ENCODE measurements at places on chromosomes 4 and X.

GRCh38 chr4:183700407-183700806, 41.3 kb downstream of the TRAPPC11 start:
- DNase-seq, result peak; percentile 2

DNA sequence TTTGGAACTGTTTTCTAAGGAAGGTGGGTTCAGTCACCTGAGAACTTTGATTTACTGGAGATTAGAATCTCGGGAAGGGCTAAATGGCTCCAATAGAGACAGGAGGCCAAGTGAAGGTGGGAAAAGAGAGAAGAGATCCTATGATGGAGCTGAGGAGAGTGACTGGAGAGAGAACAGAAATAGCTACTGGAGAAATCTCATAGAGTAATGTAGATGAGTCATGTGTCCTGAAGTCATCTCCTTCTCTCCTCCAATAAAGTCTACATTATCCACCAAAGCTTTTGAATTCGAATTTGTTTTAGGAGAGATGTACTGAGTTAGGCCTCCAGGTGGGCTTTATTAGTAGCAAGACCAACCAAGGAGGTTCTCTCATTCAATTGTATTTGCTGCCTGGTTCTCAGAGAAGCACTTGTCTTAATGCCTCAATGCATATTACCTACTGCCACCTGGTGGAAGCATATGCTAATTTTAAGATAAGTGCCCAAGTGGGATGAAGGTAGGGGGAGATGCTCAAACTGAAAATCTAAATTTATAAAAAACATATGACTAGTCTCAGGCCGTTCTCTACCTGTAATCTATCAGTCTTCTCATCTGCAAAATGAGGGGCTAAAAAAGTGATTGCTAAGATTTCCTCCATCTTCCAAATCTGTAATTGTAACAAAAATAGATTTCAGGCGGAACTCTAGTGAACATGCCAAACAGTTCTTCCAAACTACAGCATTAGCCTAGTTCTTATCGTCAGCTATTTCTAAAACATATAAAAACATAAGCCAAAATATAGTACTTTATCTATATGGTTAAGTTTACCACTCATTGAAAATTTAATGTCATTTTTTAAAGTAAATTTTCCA, 24.4 kb downstream of the TXK start:
- peak; percentile 72 for DNase-seq

- DNase-seq, result no peak
These were observed 201.5 kb downstream of the NWD2 start for GRCh38 chr4:37446016-37446415.

GRCh38 chrX:129945131-129945530, 37.3 kb upstream of the BCORL1 start:
- no peak for DNase-seq

GRCh38 chr4:82044141-82044993, 329.4 kb downstream of the HNRNPD start:
- peak; percentile 84 for DNase-seq

DNA sequence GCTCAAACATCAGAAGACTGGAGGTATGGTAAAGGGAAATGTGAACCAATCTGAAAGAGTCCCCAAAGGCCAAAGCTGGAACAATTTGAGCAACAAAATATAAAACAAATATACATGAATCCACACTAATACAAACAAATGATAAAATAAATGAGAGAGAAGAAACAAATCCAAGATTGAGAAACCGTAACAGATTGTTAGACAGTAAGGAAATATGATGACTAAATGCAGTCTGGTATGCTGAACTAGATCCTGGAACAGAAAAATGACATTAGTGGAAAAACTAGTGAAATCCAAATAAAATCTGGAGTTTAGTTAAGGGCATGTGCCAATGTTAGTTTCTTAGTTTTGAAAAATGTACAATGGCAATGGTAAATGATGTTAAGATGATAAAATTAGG, 15.9 kb downstream of the PPA2 start:
- DNase-seq, result no peak

- DNase-seq, result no peak
These were observed 11.4 kb upstream of the TADA2B start for GRCh38 chr4:7031558-7032449.

DNA sequence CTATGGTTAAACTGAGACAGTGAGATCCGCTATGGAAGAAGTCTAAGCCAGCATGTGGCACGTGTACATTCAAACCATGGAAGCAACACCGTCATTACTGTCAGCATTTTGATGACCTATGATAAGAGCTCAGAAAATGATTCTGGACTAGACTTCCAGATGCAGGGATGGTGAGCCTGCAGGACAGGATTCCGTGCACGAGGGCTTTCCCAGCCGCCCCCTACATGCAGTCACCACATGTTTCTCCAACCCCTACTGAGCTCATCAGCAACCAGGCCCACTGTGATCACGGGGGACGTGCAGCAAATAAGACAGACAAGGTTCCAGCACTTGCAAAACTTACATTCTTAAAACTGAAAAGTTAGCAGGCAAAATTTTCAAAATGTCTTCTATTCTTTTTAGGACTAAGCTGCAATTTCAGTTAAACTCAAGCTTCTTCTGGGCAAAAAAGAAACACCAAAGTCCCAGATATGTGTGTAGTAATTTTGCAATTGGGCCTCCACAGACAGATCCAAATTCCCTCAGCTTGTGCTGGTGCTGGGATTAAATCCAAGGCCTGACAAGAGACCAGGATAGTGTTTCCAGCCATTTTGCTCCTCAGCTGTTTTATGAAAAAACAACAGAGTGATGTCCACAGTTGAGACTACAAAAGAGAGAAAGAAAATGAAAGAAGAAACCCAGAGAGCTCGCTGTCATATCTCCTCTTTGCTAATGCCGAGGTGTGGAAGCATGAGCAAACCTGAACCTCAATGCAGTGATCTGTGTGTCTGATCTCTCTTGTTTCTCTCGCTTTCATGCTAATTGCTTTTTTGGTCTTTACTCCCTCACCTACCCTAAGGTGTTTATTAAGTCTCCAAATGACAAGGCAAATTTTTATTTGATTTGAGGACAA, 118.2 kb downstream of the AFAP1 start:
- no peak for DNase-seq

DNA sequence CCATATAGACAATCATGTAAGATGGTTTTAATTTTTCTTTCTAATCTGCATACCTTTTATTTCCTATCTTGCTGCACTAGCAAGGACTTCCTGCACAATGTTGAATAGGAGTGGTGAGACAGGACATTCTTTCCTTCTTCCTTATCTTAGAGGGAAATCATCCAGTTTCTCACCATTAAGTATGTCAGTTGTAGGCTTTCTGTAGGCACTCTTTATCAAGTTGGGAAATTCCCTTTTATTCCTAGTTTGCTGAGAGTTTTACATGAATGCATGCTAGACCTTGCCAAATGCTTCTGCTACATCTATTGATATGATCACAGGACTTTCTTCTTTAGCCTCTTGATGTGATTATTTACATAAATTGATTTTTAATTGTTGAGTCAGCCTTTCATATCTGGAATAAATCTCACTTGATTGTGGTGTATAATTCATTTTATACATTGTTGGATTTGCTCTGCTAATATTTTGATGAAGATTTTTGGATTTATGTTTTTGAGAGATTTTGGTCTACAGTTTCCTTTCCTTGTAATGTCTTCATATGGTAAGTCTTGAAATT, 23.8 kb downstream of the RNF175 start:
- no peak for DNase-seq

- DNase-seq, result no peak
These were observed 198.8 kb downstream of the PPP3CA start for GRCh38 chr4:101148551-101148950.

GRCh38 chr4:36237366-36238313, 6.7 kb downstream of the ARAP2 start:
- DNase-seq, result no peak

DNA sequence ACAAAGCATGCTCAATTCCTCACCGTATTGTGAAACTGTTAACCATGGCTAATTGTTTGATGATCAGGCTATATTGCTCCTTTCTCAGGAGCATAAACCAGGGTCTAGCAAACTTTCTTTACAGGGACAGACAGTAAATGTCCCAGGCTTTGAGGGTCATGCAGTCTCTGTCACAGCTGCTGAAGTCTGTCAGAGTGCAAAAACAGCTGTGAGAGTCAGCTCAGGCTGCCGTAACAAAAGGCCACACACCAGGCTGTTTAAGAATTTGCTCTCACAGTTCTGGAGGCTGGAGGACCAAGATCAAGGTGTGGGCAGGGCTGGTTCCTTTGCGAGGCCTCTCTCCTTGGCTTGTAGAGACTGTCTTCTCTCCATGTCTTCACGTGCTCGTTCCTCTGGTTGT, 75.6 kb downstream of the GPR143 start:
- DNase-seq, result no peak

DNA sequence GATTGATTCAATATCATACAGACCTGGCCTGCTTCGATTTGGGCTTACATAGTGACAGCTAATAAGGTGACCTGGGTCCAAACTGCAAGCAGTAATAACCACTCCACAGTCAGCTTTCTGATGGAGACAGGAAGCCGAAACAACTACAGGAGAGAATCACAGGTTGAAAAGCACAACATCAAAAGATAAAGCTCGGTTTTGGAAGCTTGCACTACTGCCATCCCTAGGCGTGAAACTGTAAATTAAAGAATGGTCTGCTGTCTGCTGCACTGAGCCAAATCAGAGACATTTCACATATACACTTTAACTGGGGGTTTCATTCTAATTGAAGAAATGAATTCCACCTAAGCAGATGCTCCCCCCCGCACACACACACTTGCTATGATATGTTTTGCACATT, 116.3 kb downstream of the DHX15 start:
- no peak for DNase-seq

DNA sequence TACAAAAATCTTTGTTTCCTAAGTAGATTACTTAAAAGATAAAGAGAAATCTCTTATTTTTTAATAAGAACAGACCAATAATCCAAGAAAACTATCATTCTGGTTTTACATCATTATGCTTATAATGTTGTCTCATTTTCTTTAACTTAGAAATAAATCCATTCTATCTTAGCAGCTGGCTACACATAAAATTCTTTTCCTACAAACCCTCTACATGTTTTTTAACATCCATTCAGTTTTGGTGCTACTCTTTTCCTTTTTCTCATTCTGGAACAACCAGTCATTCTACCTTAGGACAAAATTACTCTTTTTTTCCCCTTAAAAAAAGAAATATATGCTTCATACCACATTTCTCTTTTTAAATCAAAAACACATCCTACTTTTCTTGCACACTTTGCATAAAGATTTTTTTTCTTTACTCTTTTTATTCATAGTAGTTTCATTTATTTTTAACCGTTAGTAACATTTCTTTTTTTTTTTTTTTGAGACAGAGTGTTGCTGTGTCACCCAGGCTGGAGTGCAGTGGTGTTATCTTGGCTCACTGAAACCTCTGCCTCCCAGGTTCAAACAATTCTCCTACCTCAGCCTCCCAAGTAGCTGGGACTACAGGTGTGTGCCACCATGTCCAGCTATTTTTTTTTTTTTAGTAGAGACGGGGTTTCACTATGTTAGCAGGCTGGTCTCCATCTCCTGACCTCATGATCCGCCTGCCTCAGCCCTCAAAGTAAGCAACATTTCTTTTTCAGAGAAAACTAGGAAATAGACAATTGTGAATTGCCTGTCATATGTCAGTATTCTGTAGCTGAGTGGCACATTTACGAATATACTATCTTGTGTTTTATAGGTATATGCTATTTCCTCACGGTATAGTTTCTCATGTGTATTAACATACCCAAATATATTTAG, 562.8 kb downstream of the ADGRL3 start:
- no peak for DNase-seq

DNA sequence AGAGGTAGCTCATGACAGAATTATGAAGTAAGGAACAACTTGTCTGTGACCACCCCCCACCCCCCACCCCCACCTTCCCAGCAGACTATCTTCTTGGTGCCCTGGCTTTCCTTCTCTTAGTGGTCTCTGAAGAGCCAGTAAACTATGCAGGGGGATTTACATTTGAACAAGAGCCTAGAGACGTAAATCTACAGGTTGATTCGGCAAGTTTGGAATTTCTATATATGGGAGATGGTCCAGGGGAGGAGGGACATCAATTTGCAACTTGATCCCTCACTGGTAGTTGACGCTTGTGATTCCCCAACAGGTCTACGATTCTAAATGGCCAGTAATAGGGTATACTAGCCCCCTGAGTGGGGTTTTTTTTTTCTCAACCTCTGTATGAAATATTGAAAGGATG, 36.7 kb downstream of the IL13RA1 start:
- DNase-seq, result no peak

DNA sequence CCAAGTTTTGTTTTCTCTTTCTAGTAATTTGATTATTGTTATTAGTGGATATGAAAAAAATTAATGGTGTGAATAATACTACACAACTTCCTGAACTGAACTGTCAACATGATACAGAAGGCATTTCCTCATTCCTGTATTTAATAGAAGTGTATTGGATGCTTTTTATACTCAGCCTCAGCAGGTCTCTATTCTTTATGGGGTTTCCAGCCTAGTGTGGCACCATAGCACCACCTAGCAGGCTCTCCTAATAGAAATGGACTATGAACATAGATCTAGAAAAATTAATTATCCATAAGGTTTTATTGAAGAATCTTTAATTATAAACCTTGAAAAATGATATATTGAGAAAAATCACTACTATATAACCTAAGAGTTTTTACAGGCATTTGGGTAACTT, 52.4 kb downstream of the GLRB start:
- DNase-seq, result peak; percentile 38

DNA sequence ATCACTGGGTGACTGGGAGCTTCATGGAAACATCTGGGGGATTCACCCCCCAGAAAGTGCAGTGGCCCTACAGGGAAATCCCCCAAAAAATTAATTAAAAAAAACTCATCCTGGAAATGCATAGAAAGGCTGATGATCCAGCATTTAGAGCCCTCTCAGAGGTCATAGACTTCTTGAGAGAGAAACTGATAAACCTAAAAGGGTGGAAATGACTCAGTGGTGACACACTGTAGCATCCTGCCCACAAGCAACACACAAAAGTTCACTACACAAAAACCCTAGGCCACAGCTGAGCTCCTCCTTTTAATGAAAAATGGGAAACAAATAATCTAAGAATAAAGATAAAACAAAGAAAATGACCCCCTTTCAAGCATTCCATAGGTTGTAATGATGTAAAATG, 911.5 kb downstream of the GLUD2 start:
- no peak for DNase-seq

DNA sequence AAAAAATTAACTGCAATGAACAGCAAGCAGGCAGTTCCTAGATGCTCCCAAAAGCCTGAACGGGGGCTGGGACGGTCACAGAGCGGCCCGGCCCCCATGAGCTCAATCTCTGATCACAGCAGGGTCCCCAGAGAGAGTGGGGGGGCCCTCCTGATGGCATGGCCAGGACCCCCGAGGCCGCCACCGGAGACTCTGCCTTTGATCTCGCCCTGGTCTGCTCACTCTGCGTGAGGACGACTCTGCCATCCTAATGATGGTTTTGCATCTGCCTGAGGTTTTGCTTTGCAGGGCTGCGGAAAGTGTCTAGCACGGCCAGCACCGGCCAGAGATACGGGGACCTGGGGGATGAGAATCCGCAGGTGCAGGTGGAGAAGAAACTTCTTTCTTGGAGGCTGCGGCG, 103.8 kb downstream of the SHOX start:
- no peak for DNase-seq

GRCh38 chr4:116058129-116058528, 944.7 kb upstream of the NDST4 start:
- no peak for DNase-seq

GRCh38 chr4:90816754-90817153, 689.6 kb downstream of the CCSER1 start:
- no peak for DNase-seq

Data from MCF 10A (cell line).